ENCODE measurements at places on chromosomes 12 and 14. TPM values are rescaled to one million over a fixed set of nuclear protein-coding genes. Genes with fewer than 3 reads are reported as not detected.

The CLEC14A gene
- total RNA-seq, result not detected

The PRPH gene
- 0.83 TPM for total RNA-seq

The CLEC2D gene
- total RNA-seq, result 0.75 TPM

The VASH1 gene
- 4.0 TPM for total RNA-seq

The JPH4 gene
- total RNA-seq, result not detected

The SLC7A7 gene
- total RNA-seq, result 9.8 TPM

The CPSF6 gene
- 64.2 TPM for total RNA-seq

The RNASE7 gene
- total RNA-seq, result not detected

The LIN52 gene
- total RNA-seq, result 5.6 TPM

The C14orf39 gene
- total RNA-seq, result not detected

The GNPTAB gene
- 13.6 TPM for total RNA-seq

Measured in A549 treated with DMSO at 1 μM for 4 hours (cell line).